ENCODE measurements at places on chromosomes 5 and 9.

- no peak for DNase-seq
Measured at GRCh38 chr9:123318202-123318601, 37.8 kb upstream of the CRB2 start.

DNA sequence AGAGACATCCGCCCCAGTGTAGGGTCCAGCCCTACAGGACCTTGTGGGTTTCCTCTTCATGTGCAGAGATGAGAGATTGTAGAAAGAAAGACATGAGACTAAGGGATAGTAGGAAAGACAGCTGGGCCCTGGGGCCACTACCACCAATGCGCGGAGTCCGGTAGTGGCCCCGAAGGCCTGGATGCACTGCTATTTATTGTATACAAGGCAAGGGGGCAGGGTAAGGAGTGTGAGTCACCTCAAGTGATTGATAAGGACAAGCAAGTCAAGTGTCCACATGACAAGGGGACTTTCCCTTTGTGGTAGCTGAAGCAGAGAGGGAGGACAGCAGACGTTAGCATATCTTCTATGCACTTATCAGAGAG is 6.2 kb upstream of the TMEM141 start:
- no peak for DNase-seq

GRCh38 chr9:28782630-28783029 is 1209.3 kb upstream of the C9orf72 start:
- peak; percentile 27 for DNase-seq

GRCh38 chr5:86756839-86757238 is 139.1 kb downstream of the COX7C start:
- DNase-seq = no peak

DNA sequence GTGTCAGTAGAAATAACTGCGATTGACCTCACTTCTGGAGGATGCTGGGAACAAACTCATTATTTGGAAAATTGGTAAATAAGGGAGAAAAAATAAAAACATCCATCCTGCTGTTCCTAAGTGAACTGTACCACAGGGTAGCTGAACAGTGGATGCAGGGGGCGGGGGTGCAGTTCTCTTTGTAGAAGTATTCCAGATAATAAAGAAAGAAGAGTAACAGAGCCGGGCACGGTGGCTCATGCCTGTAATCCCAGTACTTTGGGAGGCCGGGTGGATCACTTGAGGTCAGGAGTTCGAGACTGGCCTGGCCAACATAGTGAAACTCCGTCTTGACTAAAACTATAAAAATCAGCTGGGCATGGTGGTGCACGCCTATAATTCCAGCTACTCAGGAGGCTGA is 132.1 kb downstream of the COL23A1 start:
- no peak for DNase-seq

- DNase-seq = peak; percentile 89
Measured at GRCh38 chr9:116287721-116288120, 134.1 kb downstream of the PAPPA start.

DNA sequence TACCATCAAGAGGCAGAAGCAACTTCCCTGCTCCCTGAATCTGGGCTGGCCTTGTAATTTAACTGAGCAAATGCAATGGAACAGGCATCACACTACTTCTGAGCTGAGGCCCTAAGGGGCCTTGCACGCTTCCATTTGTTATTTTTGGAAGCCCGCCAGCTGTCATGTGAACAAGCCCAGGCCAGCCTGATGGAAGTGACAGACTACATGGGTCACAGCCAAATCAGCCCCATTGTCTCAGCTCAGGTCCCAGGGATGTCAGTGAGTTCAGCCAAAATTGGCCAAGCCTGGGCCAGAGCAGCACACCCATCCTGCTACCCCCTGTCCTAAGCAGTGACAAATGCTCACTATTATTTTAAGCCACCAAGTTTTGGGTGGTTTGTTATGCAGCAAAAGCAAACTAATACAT is 72.8 kb downstream of the PRRT1B start:
- no peak for DNase-seq

DNA sequence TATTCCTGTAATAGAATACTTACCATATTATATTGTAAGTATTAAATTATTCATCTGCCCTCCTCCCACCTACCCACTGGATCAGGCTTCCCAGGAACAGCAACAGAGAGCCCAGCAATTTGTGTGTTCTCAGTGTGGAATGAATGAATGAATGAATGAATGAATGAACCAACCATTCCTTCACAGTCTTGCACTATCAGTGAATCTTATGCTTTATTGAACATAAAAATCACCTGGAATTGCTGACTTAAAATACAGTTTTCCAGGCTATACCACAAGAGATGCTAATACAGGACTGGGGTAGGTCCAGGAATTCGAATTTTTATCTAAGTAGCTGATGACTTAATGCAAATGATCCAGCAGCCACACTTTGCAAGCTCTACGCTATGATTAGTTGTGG is 51.6 kb downstream of the DOCK8 start:
- DNase-seq = no peak

DNA sequence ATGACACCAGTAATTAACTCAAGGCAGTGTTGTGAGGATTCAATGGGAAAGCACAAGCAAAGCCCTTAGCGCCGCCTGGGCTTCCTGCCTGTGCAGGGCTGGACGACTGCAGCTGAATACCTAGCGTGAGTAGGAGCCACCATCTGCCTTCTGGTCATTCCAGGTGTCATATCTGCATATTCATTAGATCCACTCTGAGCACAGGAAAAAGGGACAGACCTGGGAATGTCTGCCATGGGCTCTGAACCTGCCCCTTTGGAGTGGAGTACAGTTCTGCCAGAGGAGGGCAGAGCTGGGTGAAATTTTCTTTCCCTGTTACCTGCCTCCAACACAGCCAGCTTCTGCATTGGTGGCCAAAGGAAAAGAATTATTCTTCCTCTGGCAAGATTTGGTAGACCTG is 298.8 kb downstream of the NSG2 start:
- DNase-seq = no peak

DNA sequence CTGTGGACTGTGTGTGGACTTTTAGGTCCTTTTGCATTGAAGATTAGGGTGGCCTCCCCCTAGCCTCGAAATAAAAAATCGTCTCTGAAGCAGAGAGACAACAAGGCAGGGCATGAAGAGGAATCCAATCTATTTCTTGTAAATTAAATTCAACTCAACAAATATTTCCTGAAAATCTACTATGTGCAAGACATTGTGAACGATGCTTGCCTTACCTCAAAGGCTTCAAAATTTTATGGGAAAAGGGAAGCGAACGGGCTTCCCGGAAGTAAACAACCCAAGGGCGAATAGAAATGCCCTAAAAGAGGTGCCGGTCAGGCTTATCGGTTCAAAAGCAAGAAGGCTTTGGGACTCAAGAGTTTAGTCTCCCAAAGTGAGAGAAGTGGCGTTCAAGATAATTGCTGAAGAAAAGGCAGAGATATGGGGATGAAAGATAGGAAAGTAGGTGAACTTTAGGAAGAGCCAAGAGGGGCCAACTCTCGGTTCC is 525 bp downstream of the KIF24 start:
- DNase-seq = peak; percentile 38

DNA sequence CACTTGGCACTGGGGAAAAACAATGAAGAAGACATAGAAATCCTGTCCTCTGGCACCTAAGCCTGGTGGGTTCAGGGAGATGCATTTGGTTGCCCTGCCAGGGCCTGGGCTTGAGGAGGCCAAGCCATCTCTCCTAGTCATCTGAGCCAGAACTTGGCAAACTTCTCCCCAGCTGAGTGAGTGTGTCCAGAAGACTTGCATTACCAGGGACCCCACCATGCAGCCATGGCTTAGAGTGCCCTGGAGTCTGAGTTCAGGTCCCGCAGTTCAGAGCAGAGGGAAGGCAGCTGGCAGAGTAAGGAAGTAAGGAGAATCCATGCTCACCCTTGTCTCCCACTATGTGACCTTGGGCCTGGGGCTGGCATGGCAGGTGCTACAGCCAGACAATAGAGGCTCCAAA is 37.4 kb upstream of the FCN1 start:
- DNase-seq = no peak

Measured in fibroblast of mammary gland (primary cell).